ENCODE measurements at places on chromosomes 7 and 10. TPM values are rescaled to one million over a fixed set of nuclear protein-coding genes. Genes with fewer than 3 reads are reported as not detected.

ABCB1 gene
- 0.48 TPM for total RNA-seq

GRCh38 chr10:114131094-114131493, 42.9 kb downstream of the CCDC186 start:
- H3K4me3 ChIP-seq = no peak overlapping the region
- DNase-seq = no peak
- H3K27me3 ChIP-seq = no peaks in the 10 kb centered on the region
- peaks cover 2% of the 10 kb centered on the region for H3K4me1 ChIP-seq
- H3K27ac ChIP-seq = no peak overlapping the region
- peaks cover 42% of the 10 kb centered on the region for H3K36me3 ChIP-seq

- no peaks in the 10 kb centered on the region for H3K36me3 ChIP-seq
- DNase-seq = no peak
- H3K4me1 ChIP-seq = peaks cover 2% of the 10 kb centered on the region
Observed at GRCh38 chr10:117830787-117831212, 215.9 kb downstream of the RAB11FIP2 start.

DNA sequence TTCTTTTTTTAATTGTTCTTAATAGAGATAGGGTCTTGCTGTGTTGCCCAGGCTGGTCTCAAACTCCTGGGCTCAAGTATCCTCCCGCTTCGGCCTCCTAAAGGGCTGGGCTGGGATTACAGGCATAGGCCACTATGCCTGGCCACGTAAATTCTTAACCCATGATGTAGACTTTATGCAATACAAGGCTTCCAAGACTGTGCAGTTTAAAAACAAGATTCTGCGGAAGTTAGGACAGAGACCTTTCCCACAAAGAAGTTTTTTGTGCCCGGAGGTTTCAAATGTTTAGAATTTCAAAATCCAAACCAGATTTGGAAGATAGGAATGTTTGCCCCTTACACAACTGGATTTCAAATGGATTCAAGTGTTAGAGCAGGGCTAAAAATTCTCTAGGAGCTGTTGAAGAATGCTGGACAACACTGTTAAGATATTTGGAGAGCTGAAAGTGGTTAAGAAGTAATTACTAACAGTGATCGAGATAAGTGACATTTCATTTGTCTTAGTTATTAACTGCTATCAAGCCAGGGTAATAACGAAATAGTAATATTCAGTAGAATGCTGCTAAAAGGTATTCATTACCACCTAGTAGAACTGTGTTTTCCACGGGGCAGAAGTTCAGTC, 7.4 kb downstream of the APBB1IP start:
- no peaks in the 10 kb centered on the region for H3K4me1 ChIP-seq
- no peak for DNase-seq
- no peak overlapping the region for H3K27ac ChIP-seq
- no peaks in the 10 kb centered on the region for H3K27me3 ChIP-seq

DNA sequence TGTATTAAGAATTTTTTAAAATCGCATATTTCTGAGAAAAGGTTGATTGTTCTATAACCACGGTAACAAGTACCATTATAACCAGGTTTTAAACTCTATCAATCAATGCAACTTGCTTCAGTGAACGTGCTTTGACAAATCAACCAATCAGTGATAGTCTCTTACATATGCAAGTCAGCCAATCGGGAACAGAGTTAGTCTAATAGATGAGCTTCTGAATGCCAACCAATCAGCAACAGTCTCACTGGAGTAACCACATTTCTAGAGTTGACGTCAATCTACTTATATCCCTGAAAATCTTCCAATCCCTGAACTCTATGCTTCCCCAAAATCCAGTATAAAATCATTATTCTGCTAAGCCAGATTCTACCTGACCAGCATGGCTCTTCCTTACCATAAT, 44.7 kb upstream of the TRUB1 start:
- H3K4me3 ChIP-seq = no peak overlapping the region
- no peaks in the 10 kb centered on the region for H3K36me3 ChIP-seq
- H3K27ac ChIP-seq = no peak overlapping the region
- H3K27me3 ChIP-seq = no peaks in the 10 kb centered on the region
- DNase-seq = no peak

DNA sequence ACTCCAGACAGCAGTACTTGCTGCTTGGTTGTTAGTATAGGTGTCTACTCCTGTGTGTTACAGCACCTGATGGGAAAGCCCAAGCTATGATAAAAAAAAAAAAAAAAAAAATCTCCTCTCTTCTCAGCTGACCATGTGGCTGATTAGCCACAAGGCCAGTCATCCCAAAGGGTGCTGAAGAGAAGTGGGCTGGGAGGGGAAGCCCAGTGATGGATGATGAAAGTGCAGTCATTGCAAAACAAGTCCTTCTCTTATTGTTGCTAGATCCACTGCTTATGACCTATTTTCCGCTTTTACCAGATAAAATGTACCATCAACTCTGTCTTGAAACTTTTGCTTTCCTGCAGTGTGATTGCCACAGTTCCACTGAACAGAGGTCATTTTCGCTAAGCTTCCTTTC, 1092.5 kb upstream of the C7orf33 start:
- no peaks in the 10 kb centered on the region for H3K4me1 ChIP-seq
- DNase-seq = no peak
- no peak overlapping the region for H3K27ac ChIP-seq

DNA sequence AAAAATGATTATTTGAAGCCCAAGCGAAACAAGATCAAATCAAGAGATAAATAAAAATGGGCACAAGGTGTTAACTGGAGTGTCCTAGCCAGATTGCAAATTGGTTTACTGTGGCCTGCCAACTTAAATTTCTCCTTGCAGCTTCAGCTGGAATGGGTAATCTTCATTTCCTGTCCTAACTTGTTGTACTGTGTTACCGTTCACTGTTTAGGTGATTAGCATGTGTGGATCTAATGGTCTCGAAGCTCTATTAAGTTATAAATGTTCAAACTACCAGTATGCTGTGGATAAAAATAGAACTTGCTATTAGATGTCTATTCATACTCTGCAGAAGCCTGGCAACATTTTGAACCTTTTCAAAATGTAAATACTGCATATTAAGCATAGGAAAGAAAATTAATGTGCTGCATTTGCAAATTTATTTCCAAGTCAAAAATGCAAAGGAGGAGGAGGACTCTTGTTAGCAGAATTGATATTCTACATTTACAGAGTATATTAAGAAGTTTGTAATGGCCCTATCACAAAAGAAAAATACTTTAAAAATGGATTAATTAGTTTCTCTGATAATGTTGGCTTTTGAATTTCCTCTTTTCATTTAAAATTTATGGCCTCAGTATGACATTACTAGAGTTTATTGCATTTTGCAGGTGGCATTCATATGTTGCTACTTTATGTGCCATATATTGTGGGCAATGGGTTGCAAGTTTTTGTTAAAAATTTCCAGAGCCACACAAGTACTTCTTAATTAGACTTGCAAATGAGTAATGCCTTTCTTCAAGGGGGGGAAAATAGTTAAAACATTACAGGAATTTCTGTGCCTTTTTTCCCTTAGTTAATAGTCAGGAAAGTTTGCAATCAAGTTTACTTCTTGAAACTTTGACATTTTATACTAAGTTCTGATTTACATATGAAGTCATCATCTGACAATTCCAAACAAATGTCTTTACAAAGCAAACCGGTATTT, 92.1 kb downstream of the CABCOCO1 start:
- peaks cover 30% of the 10 kb centered on the region for H3K4me1 ChIP-seq
- H3K36me3 ChIP-seq = no peaks in the 10 kb centered on the region
- H3K27me3 ChIP-seq = no peaks in the 10 kb centered on the region

All from progenitor cell of endocrine pancreas (in vitro differentiated cells).